ENCODE measurements at places on chromosomes 16 and 17.
A peak's percentile ranks its signal among the peaks of the same experiment; 100 is the strongest.

- DNase-seq, result no peak
These were observed 17.5 kb downstream of the EMC8 start for GRCh38 chr16:85781695-85782370.

DNA sequence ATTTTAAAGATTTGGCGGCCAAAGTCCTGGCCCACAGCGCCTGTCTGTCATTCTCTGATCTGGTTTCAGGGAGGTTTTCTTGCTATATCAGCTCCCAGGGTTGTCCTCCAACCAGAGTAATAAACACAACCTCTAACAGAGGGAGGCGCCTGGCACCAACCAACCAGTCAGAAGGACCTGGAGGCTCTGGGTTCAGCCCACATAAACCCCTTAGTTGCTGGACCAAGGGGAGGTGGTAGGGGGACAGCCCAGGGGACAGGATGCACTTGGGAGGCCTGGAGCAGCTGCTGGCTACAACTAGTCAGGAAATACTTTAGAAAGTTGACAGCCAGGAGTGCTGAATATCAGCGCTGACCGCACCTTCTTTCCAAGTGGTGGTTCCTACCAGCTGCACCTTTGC lies 41.7 kb upstream of the CDRT4 start:
- no peak for DNase-seq

- no peak for DNase-seq
These were observed 75.9 kb downstream of the ARHGAP17 start for GRCh38 chr16:24939224-24939623.

DNA sequence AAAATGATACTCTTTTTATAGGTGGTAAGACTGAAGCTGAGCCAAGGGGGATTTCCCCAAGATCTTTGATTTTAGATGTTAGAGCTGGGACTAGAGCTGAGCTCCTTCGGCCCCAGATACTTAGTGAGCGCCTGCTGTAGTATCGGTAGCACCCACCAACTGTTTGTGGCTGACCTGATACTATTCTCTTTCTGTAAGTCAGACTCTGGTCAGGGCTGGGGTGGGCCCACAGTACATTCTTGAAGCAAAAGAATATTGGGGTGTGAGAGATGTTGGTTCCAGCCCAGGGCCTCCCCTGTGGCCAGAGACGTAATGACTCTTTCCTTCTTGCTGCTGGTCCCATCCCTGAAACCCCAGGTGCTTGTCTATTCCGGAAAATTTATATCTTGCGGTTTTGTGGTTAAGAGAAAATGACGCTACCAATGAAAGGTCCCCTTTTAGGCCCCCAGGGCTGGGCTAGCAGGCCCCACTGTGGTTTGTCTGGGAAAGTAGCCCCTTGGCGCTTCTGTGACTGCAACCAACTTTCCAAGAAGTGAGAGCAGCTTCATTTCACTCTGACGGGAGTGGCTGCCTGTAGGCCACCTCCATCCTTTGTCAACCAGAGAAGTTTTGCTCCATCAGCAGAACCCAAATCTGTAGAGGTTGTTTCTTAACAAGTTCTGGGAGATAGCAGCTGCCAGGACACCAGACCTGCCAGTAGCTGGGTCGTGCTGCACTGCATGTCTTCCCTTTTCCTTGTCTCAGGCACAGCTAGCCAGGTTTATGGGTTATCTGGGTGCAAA lies 86.4 kb upstream of the LGALS9 start:
- DNase-seq, result peak; percentile 92

GRCh38 chr16:29916979-29917378 lies 9.0 kb downstream of the KCTD13 start:
- no peak for DNase-seq

GRCh38 chr17:72816406-72816805 lies 276.1 kb downstream of the SLC39A11 start:
- DNase-seq, result no peak

GRCh38 chr17:19659366-19660177 lies 11.0 kb downstream of the ALDH3A2 start:
- DNase-seq, result no peak

- no peak for DNase-seq
These were observed 6.6 kb downstream of the SEC14L1 start for GRCh38 chr17:77147357-77147801.

DNA sequence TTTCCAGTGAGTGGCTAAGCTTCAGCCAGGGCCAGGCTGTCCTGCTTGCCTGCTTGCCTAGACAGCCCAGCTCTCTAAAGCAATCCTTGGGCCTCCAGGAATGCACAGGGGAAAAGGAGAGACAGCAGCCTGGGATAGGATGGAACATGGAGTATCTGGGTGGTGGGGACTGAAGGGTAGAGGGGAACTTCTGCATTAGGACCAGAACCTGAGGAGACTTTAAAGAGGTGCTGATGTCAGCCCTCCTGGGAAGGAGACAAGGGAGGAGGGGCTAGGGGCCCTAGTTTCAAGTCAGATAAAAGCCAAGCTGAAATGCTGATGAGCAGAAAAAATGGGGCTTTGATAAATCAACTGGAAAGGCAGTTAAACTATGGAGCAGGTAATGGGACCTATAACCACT lies 1.8 kb downstream of the HOXB7 start:
- DNase-seq, result no peak

DNA sequence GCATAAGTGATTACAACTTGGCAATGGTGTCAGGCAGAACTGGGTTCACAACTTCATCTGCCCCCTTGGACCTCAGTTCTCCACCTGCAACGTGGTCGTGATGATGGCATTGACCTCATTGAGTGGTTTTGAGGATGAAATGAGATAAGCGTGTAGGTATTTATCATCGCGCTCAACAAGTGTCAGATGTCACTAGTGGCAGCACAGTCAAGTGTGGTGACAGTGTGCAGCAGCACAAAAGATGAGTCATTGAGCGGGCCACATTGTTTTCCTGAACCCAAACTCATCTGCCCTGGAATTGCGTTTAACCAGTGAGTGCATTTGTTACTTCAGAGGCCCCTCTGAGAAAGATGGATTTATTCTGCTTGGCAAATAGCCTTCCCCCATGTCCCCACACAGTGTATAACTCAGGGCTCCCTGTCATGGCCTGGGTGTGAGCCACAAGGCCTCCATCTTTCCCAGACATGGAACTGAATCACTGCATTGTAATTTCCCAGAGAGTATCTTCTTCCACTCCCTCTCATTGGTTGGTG lies 20.9 kb downstream of the IRX3 start:
- no peak for DNase-seq

DNA sequence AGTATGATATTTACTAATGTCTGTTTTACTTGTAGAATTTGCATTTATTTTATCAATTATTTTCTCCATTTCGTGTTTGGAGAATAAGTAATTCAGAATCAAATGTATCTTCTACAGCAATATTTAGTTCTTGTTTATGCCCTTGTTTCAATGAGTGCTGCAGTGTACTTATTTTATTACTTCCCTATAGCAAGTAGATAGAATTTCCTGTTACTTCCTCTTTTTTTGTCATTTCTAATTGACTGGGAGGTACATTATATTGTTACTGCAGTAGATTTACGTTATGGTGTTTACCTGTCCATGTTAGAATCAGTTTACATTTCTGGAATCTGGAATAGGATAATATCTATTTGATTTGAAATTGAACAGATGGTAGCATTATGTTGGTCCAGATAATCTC lies 71.2 kb downstream of the OMG start:
- peak; percentile 46 for DNase-seq

DNA sequence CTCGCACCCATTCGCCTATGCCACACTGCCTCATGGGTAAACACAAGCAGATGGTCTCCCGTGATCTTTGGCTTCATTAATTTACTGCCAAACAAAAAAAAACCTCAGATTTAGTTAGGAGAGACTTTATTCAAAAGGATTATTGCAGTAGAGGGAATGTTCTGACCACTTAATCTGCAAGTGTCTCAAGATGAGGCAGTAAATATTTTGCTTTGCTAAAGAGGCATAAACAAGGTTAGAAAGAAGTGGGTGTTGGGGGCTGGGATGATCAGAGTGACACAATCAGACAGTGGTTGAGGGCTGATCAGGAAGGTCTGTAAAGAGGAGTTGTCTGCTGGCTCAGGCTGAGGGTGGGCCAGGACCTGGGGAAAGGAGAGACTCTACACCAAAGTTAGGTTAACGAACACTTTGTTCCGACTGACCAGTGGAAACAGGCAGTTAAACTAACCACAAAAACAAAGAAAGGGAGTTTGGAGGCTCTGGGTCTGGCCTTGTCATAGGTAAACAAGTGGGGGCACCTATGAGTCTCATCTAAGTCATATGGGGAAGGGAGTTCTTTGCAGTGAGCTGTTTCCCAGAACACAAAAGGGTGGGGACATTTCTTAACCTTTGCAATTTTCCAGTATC lies 28.5 kb downstream of the HSD17B2 start:
- no peak for DNase-seq

GRCh38 chr17:3534881-3535252 lies 22.7 kb downstream of the TRPV3 start:
- DNase-seq, result peak; percentile 47

DNA sequence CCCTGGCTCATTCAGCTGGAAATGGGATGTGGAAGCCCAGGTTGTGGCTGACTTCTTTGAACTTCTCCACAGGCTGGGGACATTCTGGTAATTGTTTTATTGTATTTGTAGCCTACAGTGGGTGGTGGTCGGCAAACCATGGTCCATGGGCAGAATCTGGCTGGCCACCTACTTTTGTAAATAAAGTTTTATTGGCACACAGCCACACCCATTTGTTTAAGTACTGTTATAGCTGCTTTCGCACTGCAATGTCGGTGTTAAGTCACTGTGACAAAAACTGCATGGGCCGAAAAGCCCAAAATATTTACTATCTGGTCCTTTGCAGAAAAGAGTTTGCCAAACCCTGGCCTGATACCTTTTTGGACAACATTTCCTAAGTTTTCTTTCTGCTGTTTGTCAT lies 86.2 kb downstream of the NTN1 start:
- no peak for DNase-seq

GRCh38 chr17:77506371-77506991 lies 365.7 kb downstream of the SEC14L1 start:
- no peak for DNase-seq

GRCh38 chr17:21176773-21177395 lies 37.1 kb downstream of the TMEM11 start:
- no peak for DNase-seq

DNA sequence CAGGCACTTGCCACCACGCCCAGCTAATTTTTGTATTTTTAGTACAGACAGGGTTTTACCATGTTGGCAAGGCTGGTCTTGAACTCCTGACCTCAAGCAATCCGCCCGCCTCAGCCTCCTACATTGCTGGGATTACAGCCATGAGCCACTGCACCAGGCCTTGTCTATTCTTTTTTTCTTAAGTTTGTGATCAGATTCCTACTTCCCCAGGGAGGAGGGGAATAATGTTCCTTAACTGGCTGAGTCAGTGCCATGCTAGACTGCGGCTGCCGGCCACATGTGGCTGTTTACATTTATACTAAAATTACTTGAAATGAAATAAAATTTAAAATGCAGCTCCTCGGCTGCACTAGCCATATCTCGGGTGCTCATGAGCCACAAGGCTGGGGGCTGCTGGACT lies 27.8 kb upstream of the USP36 start:
- DNase-seq, result no peak

- no peak for DNase-seq
These were observed 215.2 kb upstream of the WSCD1 start for GRCh38 chr17:5854871-5855554.

DNA sequence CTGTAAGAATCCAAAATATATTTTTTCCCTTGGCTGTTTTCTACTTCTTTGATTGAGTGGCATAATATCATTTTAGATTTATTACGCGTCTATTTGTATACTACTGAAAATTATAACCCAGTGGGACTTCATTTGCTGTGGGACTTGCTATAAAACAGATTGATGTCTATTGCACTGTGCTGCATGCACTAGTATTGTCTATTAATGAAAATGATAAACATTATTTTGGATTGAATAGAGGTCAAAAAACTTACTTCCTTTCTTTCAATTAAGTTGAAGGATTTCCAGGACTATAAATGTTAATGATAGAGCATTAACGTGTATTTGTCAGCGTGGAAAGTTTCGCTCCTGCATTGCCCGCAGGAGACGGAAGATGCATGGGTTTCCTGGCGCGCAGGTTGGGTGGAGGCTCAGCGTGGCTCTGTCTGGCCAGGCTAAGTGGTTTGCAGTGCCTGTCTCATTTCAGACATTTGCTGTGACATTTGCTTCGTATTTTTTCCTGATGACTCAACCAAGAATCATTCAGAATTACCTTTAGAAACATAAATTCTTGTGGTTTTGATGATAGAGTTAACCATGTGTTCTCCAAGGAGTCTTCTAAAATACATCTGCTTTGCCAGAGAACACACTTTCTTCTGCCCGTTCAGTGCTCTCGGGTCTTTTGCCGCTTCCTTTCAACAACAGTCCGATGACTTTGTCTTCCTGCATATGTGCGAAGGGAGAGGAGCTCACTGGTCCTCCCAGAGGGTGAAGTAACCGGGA lies 216.7 kb downstream of the RPTOR start:
- no peak for DNase-seq

- DNase-seq, result no peak
These were observed 17.6 kb upstream of the CDH13 start for GRCh38 chr16:82609140-82609539.

DNA sequence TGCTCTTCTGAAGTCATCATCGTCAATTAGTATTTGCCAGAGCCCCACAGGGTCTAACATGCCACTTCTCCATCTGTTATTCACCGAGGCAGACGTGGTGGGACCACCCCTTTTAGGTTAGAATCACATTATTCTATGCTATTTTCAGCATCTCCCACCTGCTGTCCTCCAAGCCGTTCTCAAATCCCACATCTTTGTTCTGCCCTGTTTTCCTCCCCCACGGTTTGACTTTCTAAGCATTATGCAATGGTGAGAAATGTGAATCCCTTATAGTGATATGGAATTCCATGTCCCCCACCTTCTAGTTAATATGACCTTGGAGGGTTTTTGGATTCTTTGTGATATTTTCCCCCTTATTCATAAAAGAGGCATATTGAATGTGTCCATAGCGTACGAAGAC lies 634.1 kb upstream of the RBFOX1 start:
- no peak for DNase-seq

GRCh38 chr17:46895171-46895570 lies 27.8 kb upstream of the GOSR2 start:
- DNase-seq, result peak; percentile 12

DNA sequence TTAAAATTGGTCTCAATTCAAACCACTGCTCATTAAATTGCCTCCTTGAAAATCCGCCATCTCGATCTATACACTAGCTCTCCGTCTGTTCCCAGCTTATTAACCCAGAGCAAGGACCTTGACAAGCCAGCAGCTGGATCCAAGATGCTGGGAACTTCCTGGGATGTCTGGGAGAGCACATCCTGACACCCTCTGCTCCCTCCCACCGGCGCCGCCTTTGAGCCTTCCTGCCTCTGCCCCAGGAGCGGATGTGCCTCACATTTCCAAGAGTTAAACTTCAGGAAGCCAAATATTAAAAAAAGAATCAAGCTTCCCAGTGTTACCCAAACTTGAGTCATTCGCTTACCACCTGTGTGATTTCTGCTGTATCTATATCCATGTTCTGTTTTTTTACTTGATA lies 107.9 kb downstream of the HAPSTR1 start:
- DNase-seq, result no peak

Data from hematopoietic multipotent progenitor cell treated with erythropoietin and hydrocortisone succinate and interleukin-3 and kit ligand, for 6 days (in vitro differentiated cells).